ENCODE measurements at places on chromosomes 7 and 10.
A peak's percentile ranks its signal among the peaks of the same experiment; 100 is the strongest.

- H3K36me3 ChIP-seq, result no peaks in the 10 kb centered on the region
- H3K4me1 ChIP-seq, result peaks cover 5% of the 10 kb centered on the region
- no peak for DNase-seq
- no peak overlapping the region for H3K4me3 ChIP-seq
Observed at GRCh38 chr7:36686499-36686898, 37.8 kb downstream of the AOAH start.

- no peak overlapping the region for H3K27ac ChIP-seq
- H3K36me3 ChIP-seq, result no peaks in the 10 kb centered on the region
- H3K27me3 ChIP-seq, result no peaks in the 10 kb centered on the region
- H3K4me1 ChIP-seq, result peaks cover 4% of the 10 kb centered on the region
- no peak for DNase-seq
Observed at GRCh38 chr7:20326342-20326741, 4.4 kb upstream of the ITGB8 start.

GRCh38 chr7:77702513-77702912, 6.3 kb downstream of the RSBN1L start:
- H3K27me3 ChIP-seq, result no peaks in the 10 kb centered on the region
- DNase-seq, result no peak
- H3K4me3 ChIP-seq, result no peak overlapping the region
- no peak overlapping the region for H3K27ac ChIP-seq
- H3K4me1 ChIP-seq, result peaks cover 19% of the 10 kb centered on the region

DNA sequence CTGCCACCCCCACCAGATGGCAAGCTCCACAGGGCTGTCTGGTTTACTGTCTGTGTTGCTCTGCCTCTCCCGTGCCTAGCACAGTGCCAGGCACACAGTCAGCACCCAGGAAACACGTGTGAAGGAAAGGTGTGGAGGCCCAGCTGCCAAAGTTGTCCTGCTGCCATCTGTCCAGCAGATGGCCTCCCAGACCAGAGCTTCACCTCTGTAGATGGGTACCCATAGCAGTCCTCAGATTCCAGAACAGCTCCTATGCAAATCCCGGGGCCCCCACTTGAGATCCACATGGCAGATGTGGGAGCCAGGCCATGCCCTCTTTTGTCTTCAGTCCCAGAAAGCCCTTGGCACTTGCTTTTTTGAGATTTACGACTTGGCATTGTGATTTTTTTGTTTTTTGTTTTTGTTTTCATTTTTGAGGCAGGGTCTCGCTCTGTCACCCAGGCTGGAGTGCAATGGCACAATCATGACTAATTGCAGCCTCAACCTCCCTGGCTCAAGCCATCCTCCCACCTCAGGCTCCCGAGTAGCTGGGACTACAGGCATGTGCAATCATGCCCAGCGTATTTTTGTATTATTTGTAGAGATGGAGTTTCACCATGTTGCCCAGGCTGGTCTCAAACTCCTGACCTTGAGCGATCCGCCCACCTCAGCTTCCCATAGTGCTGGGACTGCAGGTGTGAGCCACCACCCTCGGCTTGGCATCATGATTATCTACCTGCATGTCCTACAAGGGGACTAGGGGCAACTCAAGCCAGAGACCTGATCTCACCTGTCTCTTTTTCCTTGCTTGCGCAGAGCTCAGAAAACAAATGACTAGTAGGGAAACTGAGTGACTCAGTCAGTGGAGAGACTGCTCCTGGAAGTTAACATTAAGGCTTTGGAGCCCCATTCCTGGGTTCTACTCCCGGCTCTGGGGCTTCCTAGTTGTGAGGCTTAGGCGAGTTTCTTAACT, 16.9 kb upstream of the PALD1 start:
- peak; percentile 77 for DNase-seq
- H3K27me3 ChIP-seq, result peaks cover 44% of the 10 kb centered on the region
- peaks cover 22% of the 10 kb centered on the region for H3K4me1 ChIP-seq
- no peaks in the 10 kb centered on the region for H3K36me3 ChIP-seq
- H3K27ac ChIP-seq, result no peak overlapping the region

DNA sequence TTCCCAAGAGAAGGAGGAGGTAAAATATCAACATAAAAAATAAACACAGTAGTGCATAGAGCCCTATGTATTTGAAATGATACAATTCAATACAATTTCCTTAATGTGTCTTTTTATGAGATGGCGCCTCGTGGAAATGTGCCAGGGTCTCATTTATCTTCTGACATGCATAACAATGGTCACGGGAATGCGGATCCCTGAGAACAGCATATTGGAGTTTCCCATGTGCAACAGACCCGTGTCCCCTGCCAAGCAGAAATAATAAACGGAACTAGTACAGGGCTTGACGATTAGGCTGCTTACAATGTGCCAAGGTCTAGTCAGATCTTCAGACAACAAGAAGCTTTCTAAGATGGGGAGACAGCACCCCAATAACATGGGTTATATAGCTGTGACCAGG, 217.9 kb downstream of the ARHGAP21 start:
- H3K27me3 ChIP-seq, result no peaks in the 10 kb centered on the region
- H3K4me1 ChIP-seq, result no peaks in the 10 kb centered on the region
- no peak overlapping the region for H3K27ac ChIP-seq
- H3K4me3 ChIP-seq, result no peak overlapping the region

- peaks cover 25% of the 10 kb centered on the region for H3K27me3 ChIP-seq
- H3K27ac ChIP-seq, result no peak overlapping the region
- H3K36me3 ChIP-seq, result no peaks in the 10 kb centered on the region
- H3K4me3 ChIP-seq, result no peak overlapping the region
- no peak for DNase-seq
- no peaks in the 10 kb centered on the region for H3K4me1 ChIP-seq
Observed at GRCh38 chr10:58952162-58952601, 224.3 kb upstream of the PHYHIPL start.

- H3K27me3 ChIP-seq, result no peaks in the 10 kb centered on the region
- H3K27ac ChIP-seq, result no peak overlapping the region
- no peak for DNase-seq
- no peak overlapping the region for H3K4me3 ChIP-seq
- no peaks in the 10 kb centered on the region for H3K4me1 ChIP-seq
Observed at GRCh38 chr7:81367326-81367931, 402.4 kb downstream of the HGF start.

- no peak for DNase-seq
- H3K36me3 ChIP-seq, result no peaks in the 10 kb centered on the region
- no peaks in the 10 kb centered on the region for H3K4me1 ChIP-seq
- H3K27ac ChIP-seq, result no peak overlapping the region
- no peaks in the 10 kb centered on the region for H3K27me3 ChIP-seq
- H3K4me3 ChIP-seq, result no peak overlapping the region
Observed at GRCh38 chr10:43781480-43782361, 133.0 kb upstream of the ZNF32 start.

- H3K27me3 ChIP-seq, result no peaks in the 10 kb centered on the region
- H3K36me3 ChIP-seq, result no peaks in the 10 kb centered on the region
- H3K4me1 ChIP-seq, result peaks cover 29% of the 10 kb centered on the region
- DNase-seq, result peak; percentile 32
- H3K4me3 ChIP-seq, result no peak overlapping the region
Observed at GRCh38 chr7:135768467-135768866, 19.9 kb upstream of the FAM180A start.

GRCh38 chr10:117365612-117366011, 9.6 kb downstream of the PDZD8 start:
- no peak overlapping the region for H3K27ac ChIP-seq
- no peaks in the 10 kb centered on the region for H3K27me3 ChIP-seq

DNA sequence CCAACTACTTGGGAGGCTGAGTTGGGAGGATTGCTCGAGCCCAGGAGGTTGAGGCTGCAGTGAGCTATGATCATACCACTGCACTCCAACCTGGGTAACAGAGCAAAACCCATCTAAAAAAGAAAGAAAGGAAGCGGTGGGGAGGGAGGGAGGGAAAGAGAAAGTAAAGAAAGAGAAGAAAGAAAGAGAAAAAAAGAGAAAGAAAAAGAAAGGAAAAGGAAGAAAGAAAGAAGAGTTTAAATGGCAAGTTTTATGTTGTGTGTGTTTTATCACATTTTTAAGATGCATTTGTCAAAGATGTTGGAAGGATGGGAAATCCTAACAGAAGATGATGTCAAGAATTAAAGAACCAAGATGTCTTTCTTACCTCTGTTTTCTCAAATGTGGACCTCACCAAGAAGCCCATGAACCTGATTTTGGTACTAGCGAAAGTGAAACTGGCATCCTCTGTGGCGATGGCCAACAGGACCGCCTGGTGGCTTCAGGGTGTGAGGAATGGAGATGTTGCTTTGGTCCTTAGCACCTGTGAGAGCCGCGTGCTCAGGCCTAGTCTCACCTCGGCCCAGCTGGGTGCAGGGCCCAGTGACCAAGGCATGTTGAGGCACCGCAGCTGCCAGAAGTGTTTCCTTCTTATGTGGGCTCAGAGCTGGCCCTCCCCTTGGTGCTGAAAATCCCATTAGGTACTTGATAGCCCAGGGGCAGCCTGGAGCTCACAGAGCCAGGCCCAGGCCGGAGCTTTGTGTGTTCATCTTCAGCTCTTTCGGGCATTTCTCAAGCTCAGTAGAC, 9.8 kb downstream of the UCMA start:
- no peaks in the 10 kb centered on the region for H3K4me1 ChIP-seq
- DNase-seq, result peak; percentile 27
- no peaks in the 10 kb centered on the region for H3K36me3 ChIP-seq
- H3K4me3 ChIP-seq, result no peak overlapping the region
- H3K27ac ChIP-seq, result no peak overlapping the region

- no peaks in the 10 kb centered on the region for H3K36me3 ChIP-seq
- H3K27ac ChIP-seq, result no peak within 1 kb of the TSS
- peak within 1 kb of the TSS; percentile 78 for H3K4me3 ChIP-seq
- peaks cover 16% of the 10 kb centered on the region for H3K4me1 ChIP-seq
Observed at GRCh38 chr10:18140149-18140956, at the start of gene CACNB2. Gene CACNB2, plus strand, starts transcription at chr10:18140424.

DNA sequence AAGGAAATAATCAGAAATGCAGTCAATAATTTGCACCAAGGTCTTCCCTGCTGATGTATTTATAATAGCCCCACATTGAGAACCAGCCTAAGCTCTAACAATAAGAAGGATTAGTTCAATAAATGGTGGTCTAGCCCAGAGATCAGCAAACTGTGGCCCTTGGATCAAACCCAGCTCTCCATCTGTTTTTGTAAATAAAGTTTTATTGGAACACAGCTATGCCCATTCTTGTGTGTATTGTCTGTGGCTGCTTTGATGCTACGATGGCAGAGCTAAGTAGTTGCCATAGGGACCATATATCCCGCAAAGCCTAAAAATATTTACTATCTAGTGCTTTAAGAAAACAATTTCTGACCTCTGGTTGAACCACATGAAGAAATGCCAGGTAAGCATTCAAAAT, 154.9 kb downstream of the EMX2 start:
- H3K36me3 ChIP-seq, result no peaks in the 10 kb centered on the region
- no peak for DNase-seq
- no peaks in the 10 kb centered on the region for H3K4me1 ChIP-seq
- no peak overlapping the region for H3K27ac ChIP-seq
- H3K27me3 ChIP-seq, result no peaks in the 10 kb centered on the region

GRCh38 chr10:71521504-71522441, 125.1 kb downstream of the CDH23 start:
- H3K27ac ChIP-seq, result no peak overlapping the region
- H3K4me3 ChIP-seq, result no peak overlapping the region

- H3K36me3 ChIP-seq, result no peaks in the 10 kb centered on the region
- H3K27me3 ChIP-seq, result peaks cover 56% of the 10 kb centered on the region
- peak; percentile 80 for DNase-seq
- H3K4me1 ChIP-seq, result peaks cover 11% of the 10 kb centered on the region
Observed at GRCh38 chr10:100436255-100436654, 26.6 kb upstream of the WNT8B start.

DNA sequence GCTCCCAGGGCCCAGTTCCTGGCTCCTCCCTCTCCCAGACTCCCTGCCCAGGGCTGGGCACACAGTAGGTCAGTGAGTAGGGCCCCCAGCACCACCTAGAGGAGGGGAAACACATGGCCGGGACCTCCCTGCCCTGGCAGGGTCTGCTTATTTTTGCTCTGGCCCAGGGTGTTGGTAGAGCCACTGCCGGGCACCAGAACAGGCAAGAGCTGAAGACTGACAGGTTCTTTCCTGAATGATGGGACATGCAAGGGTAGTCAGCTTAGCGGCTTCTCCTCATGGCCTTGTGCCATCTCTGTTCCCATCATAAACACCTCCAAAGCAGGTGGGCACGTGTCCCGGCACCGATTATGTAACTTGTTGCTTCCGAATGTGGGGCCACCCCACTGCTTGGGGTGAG, 86.5 kb downstream of the NEURL1 start:
- DNase-seq, result no peak
- peaks cover 8% of the 10 kb centered on the region for H3K4me1 ChIP-seq
- no peaks in the 10 kb centered on the region for H3K27me3 ChIP-seq
- no peak overlapping the region for H3K4me3 ChIP-seq

- H3K4me1 ChIP-seq, result peaks cover 77% of the 10 kb centered on the region
- no peak overlapping the region for H3K4me3 ChIP-seq
- no peaks in the 10 kb centered on the region for H3K36me3 ChIP-seq
- peak; percentile 75 for DNase-seq
- peak overlapping the region; percentile 56 for H3K27ac ChIP-seq
Observed at GRCh38 chr10:113053881-113054280, 103.8 kb downstream of the TCF7L2 start.

DNA sequence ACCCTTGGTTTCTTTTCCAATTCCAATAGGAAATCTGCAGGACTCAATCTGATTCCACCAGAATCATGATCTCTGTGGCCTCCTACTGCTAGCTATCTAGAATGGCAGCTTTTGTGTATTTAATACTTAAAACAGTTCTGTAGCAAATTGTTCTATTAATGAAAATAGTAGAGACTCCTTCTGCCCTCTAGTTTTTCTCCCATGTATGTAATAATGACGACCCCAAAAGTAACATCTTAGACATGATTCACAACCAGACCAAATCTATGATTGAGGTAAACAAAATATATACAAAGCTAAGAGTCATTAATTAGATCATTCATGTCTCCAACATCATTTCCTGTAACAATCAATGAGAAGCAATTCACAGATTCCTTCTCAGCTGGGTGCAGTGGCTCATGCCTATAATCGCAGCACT, 259.1 kb upstream of the MKLN1 start:
- no peaks in the 10 kb centered on the region for H3K36me3 ChIP-seq
- peak; percentile 13 for DNase-seq
- no peak overlapping the region for H3K27ac ChIP-seq
- H3K4me3 ChIP-seq, result no peak overlapping the region
- H3K27me3 ChIP-seq, result no peaks in the 10 kb centered on the region

GRCh38 chr10:130220251-130221185, 84.3 kb downstream of the GLRX3 start:
- DNase-seq, result no peak
- no peaks in the 10 kb centered on the region for H3K27me3 ChIP-seq
- H3K27ac ChIP-seq, result no peak overlapping the region
- H3K36me3 ChIP-seq, result no peaks in the 10 kb centered on the region
- H3K4me1 ChIP-seq, result no peaks in the 10 kb centered on the region

GRCh38 chr7:121109145-121109544, 120.6 kb downstream of the CPED1 start:
- no peak overlapping the region for H3K4me3 ChIP-seq
- H3K27me3 ChIP-seq, result no peaks in the 10 kb centered on the region

Data from neural progenitor cell (in vitro differentiated cells).